Activated T-helper 1 cell treated with anti-CD3 and anti-CD28 coated beads, Interleukin-12 subunit alpha, Interleukin-12 subunit beta, Interleukin-2, Interleukin-4 antibody, amounts not matched to agents 30 ng/mL and 10 ng/mL and 1 ng/mL, durations not matched to agents 14 hours and 24 hours and 36 hours (primary cell): ENCODE measurements at places on chromosomes 7 and 10. TPM values are rescaled to one million over a fixed set of nuclear protein-coding genes. Genes with fewer than 3 reads are reported as not detected.

The MRPL32 gene
- 81.5 and 82.0 TPM in 2 replicates for total RNA-seq

- no peaks in the 10 kb centered on the region for H3K36me3 ChIP-seq
- H3K27me3 ChIP-seq, result peaks cover 2% of the 10 kb centered on the region
- DNase-seq, result no peak
- peaks cover 12% of the 10 kb centered on the region for H3K4me1 ChIP-seq
Observed at GRCh38 chr10:99906470-99906869, 103.3 kb downstream of the DNMBP start.

DNA sequence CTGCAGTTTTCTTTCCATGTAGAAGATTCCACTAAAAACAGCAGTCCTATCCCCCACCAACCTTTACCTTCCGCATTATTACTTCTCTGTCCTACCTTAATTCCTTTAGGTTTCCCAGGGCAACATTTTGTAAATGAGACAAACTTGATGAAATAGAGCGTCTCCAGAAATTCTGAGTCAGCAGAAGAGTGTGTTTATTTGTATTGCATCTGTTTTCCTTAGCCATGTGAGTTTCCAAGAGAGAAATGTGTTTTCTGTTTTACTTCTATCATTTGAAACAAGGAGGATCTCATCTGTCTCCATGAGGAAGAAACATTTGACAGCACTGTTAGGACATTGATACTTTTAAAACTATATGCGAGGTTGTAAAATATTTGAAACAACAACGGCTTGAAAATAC is 244.2 kb upstream of the PLXDC2 start:
- no peak overlapping the region for H3K27ac ChIP-seq
- H3K4me3 ChIP-seq, result no peak overlapping the region
- H3K27me3 ChIP-seq, result no peaks in the 10 kb centered on the region
- no peaks in the 10 kb centered on the region for H3K36me3 ChIP-seq
- no peaks in the 10 kb centered on the region for H3K4me1 ChIP-seq

DNA sequence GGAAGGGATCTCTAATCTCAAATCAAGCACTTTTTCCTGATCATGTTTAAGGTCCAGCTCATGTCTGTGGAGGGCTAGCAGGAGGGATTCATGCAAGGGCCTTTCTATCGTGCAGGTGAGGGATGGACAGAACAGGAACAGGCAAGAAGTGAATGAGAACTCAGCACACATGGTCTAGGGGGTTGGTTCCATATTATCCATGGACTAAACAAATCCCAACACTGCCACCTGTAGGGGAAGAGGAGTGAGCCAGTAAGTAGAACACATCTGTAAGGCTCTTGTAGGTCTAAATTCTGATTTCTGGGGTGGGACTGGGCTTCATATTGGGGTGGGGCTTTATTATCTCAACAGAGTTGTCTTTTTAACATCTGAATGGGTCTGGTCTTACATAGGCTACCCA is 138.0 kb upstream of the TARP start:
- H3K4me1 ChIP-seq, result peaks cover 6% of the 10 kb centered on the region
- no peak overlapping the region for H3K27ac ChIP-seq
- DNase-seq, result no peak
- H3K36me3 ChIP-seq, result no peaks in the 10 kb centered on the region
- H3K27me3 ChIP-seq, result peaks cover 3% of the 10 kb centered on the region
- no peak overlapping the region for H3K4me3 ChIP-seq

DNA sequence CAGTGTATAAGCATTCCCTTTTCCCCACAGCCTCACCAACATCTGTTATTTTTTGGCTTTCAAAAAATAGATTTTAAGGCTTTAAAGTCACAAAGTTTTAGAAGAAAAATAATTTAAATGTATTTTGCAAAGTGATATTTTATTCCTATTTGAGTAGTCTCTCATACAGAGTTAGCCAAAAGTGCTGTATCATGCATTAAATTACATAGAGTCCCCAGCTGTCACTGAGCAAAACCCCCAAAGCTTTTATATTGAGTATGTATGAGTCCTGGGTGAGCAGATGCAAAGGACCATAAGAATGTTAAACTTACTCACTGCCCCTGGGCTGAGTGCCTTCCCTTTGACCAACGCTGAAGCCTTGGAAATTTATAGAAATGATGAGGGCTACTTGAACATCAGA is 70.4 kb upstream of the PTN start:
- no peak overlapping the region for H3K4me3 ChIP-seq
- no peaks in the 10 kb centered on the region for H3K36me3 ChIP-seq
- no peak overlapping the region for H3K27ac ChIP-seq
- DNase-seq, result no peak

DNA sequence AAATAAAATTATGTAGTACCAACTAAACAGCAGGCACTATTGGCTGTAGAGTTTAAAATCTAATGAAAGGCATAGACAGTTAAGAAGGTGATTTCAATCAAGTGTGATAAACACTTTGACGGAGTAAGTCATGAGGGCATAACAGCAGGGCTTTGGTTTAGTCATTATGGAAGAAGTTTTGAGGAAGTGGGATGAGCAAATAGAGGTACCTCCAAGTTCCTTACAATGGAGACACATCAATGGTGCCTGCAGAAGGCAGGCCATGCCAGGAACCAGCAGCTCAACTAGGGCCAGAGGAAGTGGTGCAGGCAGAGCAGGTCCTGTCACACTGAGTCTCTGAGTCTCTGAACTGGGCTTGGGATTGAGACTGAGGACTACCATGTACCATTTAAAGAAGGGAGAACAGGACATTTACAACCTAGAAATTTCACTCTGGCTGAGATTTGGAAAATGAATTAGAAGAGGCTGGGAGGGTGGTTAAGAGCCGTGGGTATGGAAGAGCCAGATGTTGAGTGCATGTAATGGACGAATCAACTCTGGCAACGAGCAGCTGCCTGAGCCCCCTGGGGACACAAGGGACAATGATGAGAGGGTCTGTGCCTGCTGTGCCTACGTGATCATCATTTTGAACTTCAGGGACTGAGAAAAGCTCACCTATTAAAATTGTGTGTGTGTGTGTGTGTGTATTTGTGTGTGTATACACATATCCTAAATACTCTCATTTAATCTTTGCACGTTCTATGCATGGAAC is 208.7 kb upstream of the POM121L12 start:
- H3K36me3 ChIP-seq, result no peaks in the 10 kb centered on the region
- no peak for DNase-seq
- no peak overlapping the region for H3K4me3 ChIP-seq
- H3K4me1 ChIP-seq, result no peaks in the 10 kb centered on the region
- H3K27ac ChIP-seq, result no peak overlapping the region
- no peaks in the 10 kb centered on the region for H3K27me3 ChIP-seq

- peak; percentile 41 for DNase-seq
- H3K4me1 ChIP-seq, result peaks cover 35% of the 10 kb centered on the region
- peaks cover 60% of the 10 kb centered on the region for H3K36me3 ChIP-seq
- H3K27me3 ChIP-seq, result peaks cover 1% of the 10 kb centered on the region
- H3K4me3 ChIP-seq, result no peak overlapping the region
Observed at GRCh38 chr10:130171196-130171595, 35.0 kb downstream of the GLRX3 start.

GRCh38 chr10:14820010-14820774 is 17.6 kb downstream of the CDNF start:
- H3K36me3 ChIP-seq, result no peaks in the 10 kb centered on the region
- H3K27me3 ChIP-seq, result peaks cover under 1% of the 10 kb centered on the region
- H3K4me1 ChIP-seq, result peaks cover 15% of the 10 kb centered on the region
